ENCODE measurements at places on chromosomes 13 and 19.

- DNase-seq = no peak
Observed at GRCh38 chr13:94711561-94712286, 621 bp downstream of the SOX21 start.

- no peak for DNase-seq
Observed at GRCh38 chr13:35489050-35489449, 12.6 kb upstream of the MAB21L1 start.

GRCh38 chr13:69935043-69935442, 172.6 kb upstream of the ATXN8OS start:
- peak; percentile 76 for DNase-seq

DNA sequence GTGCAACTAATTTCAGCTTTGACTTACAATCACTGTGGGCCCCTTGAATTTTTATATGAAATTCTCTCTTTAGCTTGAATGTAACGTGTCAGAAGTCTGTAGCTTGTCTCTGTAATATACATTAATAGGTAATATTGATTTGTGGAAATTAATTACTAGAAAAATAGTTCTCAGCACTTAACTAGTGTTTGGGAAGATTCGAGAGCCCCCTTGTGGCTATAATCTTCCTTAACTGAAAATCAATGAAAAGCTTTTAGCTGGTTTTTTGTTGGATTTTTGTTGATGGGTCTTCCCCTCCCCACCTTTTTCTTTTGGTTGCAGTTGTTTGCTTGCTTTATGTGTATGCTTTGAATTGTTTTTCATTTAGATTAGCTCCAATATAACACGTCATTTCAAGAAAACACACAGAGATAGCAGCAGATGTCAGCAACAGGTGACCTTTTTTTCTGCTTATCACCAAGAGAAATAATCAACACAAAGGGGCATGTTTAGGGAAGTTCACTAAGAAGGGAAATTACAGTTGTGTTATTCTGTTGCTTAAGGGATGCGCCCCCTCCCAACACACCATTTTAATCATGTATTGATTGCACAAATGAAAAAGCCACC, 176.8 kb downstream of the OXGR1 start:
- DNase-seq = peak; percentile 70

DNA sequence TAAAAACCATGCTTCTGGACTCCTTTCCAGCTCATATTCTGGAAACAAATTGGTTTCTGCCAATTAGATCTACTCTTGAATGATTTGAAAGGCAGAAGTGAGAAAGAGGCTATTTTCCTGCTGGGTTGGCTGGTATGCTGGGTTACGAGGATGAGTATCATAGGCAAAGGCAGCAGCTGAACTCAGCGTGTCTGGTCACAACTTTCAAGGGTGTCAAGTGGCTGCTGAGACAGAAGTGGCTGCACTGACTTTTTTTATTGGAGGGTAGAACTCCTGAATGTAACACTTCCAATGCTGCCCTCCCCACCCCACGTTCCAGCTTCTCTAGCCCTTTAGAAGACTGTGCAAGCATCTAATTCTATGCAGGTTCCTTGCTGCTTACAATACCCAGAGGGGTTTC, 8.3 kb upstream of the DZIP1 start:
- DNase-seq = no peak

DNA sequence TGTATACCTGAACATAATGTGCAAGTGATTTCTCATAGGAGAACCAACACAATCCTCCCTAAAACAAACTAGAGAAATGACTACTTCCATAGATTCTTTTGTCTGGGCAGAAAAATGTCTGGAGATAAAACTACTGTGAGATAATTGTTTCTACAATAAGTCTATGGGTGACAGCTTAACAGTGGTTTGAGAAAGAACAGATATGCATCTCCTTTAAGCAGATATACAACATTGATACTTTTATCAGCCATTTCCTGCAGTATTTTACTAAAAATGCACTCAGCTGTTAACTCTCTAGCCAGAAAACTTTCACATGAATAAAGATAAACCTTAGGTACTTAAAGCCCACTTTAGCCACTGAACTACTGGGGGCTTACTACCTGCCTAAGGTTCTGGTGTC, 1132.4 kb downstream of the EFNB2 start:
- DNase-seq = no peak

GRCh38 chr13:80462037-80462436, 121.1 kb upstream of the SPRY2 start:
- no peak for DNase-seq

DNA sequence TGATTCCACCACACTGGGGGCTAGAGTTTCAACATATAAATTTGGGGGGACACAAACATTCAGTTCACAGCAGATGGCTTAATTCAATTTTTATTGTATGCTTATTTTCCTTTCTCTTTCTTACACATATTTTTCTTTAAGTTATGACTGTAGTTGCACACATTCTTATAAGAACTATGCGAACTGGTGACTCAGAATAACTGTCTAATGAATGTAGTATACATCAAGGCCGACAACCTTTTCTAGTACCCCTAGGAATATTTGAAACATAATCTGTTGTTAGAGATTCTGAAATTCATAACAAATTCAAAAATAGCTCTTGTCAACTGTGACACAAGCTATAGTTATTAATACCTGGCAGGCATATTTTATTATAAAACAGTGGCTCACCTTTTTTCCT, 695.6 kb downstream of the PCDH9 start:
- DNase-seq = no peak

- peak; percentile 61 for DNase-seq
Observed at GRCh38 chr19:49801966-49802661, 11.0 kb downstream of the FUZ start.

- DNase-seq = no peak
Observed at GRCh38 chr19:1468274-1468820, 10.7 kb downstream of the C19orf25 start.

GRCh38 chr19:44951179-44952159, 3.7 kb upstream of the CLPTM1 start:
- peak; percentile 92 for DNase-seq

GRCh38 chr13:111372651-111373425, 52.4 kb downstream of the TEX29 start:
- peak; percentile 62 for DNase-seq

- DNase-seq = no peak
Observed at GRCh38 chr13:27524981-27525975, 74.9 kb upstream of the MTIF3 start.

- peak; percentile 89 for DNase-seq
Observed at GRCh38 chr19:1864480-1865171, 1.2 kb upstream of the KLF16 start.

GRCh38 chr19:28612275-28612769, 600.6 kb downstream of the UQCRFS1 start:
- DNase-seq = no peak

DNA sequence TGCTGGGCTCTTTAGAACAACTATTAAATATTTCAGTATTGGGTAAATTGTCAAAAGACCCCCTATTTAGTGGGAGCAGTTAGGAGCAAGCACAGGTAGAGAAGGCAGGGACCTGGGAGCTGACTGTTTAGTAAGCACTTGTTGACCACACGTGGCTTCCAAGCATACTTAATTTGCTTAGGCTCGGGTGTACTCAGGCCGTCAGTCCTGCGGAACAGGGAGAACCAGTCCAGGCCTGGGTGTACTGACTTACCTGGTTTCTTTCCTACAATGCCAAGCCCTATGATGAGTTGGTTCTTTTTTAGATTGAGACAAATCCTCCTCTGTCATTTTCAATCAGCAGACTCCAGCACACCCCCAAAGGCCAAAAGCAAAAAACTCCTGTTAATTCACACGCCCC, 90.0 kb downstream of the WDFY2 start:
- no peak for DNase-seq

- DNase-seq = peak; percentile 81
Observed at GRCh38 chr13:59677966-59678814, 485.5 kb downstream of the DIAPH3 start.

- no peak for DNase-seq
Observed at GRCh38 chr19:48794291-48794690, 16.5 kb downstream of the BCAT2 start.

DNA sequence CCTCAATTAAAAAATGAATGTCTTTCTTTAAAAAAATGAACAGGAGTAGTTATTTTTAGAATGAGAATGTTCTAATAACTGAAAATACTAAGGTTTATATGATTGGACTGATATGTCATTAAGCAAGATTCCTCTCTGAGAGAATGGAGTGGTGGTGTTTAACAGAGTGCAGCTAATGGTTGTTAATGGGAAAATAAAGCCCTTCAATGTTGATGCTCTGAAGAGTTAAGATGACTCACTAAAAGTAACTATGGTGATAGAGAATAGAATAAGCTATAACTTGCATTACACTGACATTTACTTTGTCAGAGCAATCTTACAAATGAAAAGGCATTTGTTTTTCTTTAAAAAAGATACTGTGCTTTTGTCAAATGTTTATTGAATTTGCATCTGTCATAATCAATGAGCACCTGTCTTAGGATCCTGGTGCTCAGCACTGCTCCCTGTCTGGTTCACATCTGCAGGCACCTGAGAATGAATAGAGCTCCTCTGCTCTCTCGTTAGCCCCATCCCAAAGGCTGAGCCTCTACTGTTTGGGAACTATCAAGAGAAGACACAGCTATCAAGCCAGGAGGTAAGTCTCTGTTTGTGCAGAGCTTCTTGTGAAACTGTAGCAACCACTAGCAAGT, 15.1 kb downstream of the PABPC3 start:
- DNase-seq = no peak

DNA sequence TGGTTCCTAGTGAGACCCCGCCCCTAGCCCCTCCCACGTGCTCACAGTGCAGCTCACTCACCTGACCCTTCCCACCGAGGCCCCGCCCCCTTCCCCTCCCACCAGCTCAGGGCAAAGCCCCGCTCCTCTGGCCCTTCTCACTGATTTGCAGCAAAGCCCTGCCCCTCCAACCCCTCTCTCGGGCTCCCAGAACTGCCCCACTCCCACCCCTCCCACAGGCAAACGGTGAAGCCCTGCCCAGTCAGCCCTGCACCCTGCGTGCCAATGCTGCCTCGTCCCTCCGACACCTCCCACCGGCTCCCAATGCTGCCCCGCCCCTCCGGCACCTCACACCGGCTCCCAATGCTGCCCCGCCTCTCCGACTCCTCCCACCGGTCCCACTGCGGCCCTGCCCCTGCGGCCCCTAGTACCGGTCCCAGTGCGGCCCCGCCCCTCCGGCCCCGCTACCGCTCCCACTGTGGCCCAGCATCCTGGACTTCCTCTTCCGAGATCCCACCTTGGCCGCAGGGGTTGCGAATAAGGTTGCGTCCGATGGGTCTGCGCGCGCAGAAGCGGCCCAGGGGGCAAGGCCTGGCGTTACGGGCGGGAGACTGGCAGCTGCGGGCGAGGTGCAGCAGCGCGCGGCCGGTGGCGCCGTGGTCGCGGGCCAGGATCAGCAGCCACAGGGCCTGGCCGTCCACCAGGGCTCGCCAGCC, 834 bp downstream of the FBXO27 start:
- DNase-seq = peak; percentile 92

GRCh38 chr19:21765151-21765550, 2.2 kb downstream of the ZNF100 start:
- no peak for DNase-seq

GRCh38 chr19:35862528-35862927, 5.8 kb downstream of the KIRREL2 start:
- DNase-seq = peak; percentile 46

Measured in Karpas-422 (cell line).